Mesothelial cell of epicardium (in vitro differentiated cells): ENCODE measurements at places on chromosomes 4 and X.

DNA sequence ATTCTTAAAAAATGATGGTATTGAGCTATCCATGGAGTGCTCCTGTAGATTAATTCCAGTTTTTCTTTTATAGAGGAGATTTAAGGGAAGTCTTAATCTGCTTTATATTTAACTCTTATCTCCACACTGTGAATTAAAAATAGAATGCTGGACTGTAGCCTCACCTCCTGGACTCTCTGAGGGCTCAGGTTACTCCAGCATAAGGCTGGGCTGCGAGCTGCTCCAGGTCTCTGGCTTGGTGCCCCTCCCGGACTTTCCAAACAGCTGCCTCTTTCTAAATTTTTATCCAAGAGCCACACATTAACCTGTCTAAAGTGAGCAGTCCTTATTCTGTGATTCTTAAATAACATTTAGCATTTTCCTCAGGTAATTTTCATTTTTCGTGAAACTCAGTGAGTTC is 218.7 kb upstream of the JADE1 start:
- H3K4me1 ChIP-seq = peaks cover 14% of the 10 kb centered on the region
- H3K27ac ChIP-seq = peak overlapping the region; percentile 56
- no peak for DNase-seq
- no peak overlapping the region for H3K4me3 ChIP-seq
- no peaks in the 10 kb centered on the region for H3K27me3 ChIP-seq
- H3K36me3 ChIP-seq = peaks cover 10% of the 10 kb centered on the region

- DNase-seq = no peak
- H3K27ac ChIP-seq = no peak overlapping the region
- H3K36me3 ChIP-seq = peaks cover 19% of the 10 kb centered on the region
- no peak overlapping the region for H3K4me3 ChIP-seq
- peaks cover 14% of the 10 kb centered on the region for H3K4me1 ChIP-seq
These were observed 6.5 kb downstream of the RPL39 start for GRCh38 chrX:119784747-119785446.

DNA sequence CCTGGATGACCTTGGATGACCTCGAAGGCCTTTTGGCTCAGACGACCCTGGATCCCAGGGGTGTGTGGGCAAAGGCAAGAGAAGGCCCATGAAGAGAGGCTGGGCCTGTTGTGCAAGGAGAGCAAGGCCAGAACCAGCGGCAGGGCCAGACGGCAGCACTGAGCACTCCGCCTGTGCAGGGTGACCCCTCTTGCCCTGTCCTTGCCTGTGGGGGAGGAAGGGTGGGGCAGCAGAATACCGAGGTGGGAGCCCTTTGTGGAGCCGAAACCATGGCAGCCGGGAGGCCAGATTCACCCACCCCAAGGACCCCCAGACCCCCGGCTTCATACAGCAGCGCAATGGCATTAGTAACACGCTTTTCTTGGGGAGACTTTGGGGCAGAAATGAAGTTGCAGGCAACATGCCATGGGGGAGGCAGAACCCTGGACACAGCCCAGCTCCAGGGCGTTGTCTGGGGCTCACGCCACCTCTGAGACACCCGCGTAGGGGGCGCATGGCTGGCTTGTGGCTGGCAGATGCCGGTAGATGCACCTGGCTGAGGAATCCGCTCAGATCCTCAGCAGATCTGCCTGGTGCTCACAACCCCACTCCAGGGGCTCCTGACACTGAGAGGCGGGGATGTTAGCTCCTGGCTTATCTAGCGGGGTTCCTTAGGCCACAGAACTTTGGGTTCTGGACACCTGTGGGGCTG is 114.5 kb downstream of the FAM53A start:
- no peaks in the 10 kb centered on the region for H3K36me3 ChIP-seq
- H3K27me3 ChIP-seq = peaks cover 24% of the 10 kb centered on the region
- H3K27ac ChIP-seq = no peak overlapping the region
- H3K4me1 ChIP-seq = peaks cover 15% of the 10 kb centered on the region

GRCh38 chr4:102569200-102569599 is 68.0 kb downstream of the NFKB1 start:
- no peaks in the 10 kb centered on the region for H3K27me3 ChIP-seq
- H3K36me3 ChIP-seq = peaks cover 20% of the 10 kb centered on the region
- no peak for DNase-seq
- H3K4me3 ChIP-seq = no peak overlapping the region
- H3K4me1 ChIP-seq = peaks cover 7% of the 10 kb centered on the region

GRCh38 chr4:129145222-129145730 is 49.3 kb downstream of the C4orf33 start:
- peaks cover 9% of the 10 kb centered on the region for H3K4me1 ChIP-seq
- no peaks in the 10 kb centered on the region for H3K36me3 ChIP-seq
- no peak overlapping the region for H3K27ac ChIP-seq

DNA sequence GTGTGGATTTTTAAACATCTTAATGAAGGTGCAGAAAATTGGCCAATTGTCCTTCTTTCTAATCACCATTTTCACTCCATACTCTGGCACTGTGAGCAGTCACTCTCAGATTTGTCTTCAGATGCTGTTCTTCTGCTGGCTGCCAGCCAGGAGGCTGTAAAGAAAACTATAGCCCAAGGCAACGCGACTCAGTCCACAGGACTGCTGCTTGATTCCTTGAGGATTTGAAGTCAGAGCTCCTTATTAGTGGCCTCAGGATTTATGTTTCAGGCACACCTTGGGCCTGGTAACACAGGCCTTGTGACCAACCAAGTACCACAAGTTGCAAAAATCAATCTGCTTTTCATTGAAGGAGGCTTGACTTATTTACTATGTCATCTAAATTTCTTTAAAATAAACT is 342.6 kb downstream of the GPM6A start:
- DNase-seq = peak; percentile 43
- H3K4me3 ChIP-seq = no peak overlapping the region
- H3K27ac ChIP-seq = peak overlapping the region; percentile 83
- H3K27me3 ChIP-seq = no peaks in the 10 kb centered on the region
- H3K4me1 ChIP-seq = peaks cover 12% of the 10 kb centered on the region

- peaks cover 5% of the 10 kb centered on the region for H3K36me3 ChIP-seq
- peaks cover 21% of the 10 kb centered on the region for H3K4me1 ChIP-seq
- H3K27me3 ChIP-seq = no peaks in the 10 kb centered on the region
- H3K4me3 ChIP-seq = peak overlapping the region; percentile 90
These were observed 3.2 kb downstream of the DDX3X start for GRCh38 chrX:41337140-41337539.

GRCh38 chr4:26719954-26720552 is 136.2 kb downstream of the TBC1D19 start:
- no peak overlapping the region for H3K4me3 ChIP-seq
- no peaks in the 10 kb centered on the region for H3K4me1 ChIP-seq
- H3K27me3 ChIP-seq = no peaks in the 10 kb centered on the region
- DNase-seq = no peak
- H3K27ac ChIP-seq = no peak overlapping the region
- peaks cover 3% of the 10 kb centered on the region for H3K36me3 ChIP-seq

DNA sequence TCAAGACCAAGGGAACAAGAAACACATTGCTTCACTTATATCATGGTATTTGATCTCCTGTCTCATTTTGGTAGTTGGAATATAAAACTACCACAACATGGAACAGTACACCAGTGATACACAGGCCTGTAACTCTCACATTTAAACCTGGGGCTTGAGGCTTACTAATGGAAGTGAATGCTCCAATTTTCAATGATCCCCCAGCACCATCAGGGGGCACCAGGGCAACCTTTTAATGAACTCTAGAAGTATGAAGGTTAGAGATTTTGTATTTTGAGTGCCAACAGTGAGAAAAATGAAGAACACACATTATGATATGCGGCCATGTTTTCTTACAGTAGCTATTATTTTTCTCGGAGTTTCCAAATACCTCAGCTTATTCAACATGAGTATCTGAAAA is 50.7 kb downstream of the C4orf33 start:
- H3K36me3 ChIP-seq = no peaks in the 10 kb centered on the region
- H3K4me3 ChIP-seq = no peak overlapping the region
- H3K4me1 ChIP-seq = peaks cover 9% of the 10 kb centered on the region
- DNase-seq = no peak

GRCh38 chr4:101174679-101175345 is 172.5 kb downstream of the PPP3CA start:
- no peak overlapping the region for H3K27ac ChIP-seq
- peaks cover 4% of the 10 kb centered on the region for H3K4me1 ChIP-seq
- DNase-seq = no peak
- H3K4me3 ChIP-seq = no peak overlapping the region
- H3K36me3 ChIP-seq = no peaks in the 10 kb centered on the region
- no peaks in the 10 kb centered on the region for H3K27me3 ChIP-seq

- H3K27ac ChIP-seq = no peak overlapping the region
- no peaks in the 10 kb centered on the region for H3K36me3 ChIP-seq
- no peaks in the 10 kb centered on the region for H3K27me3 ChIP-seq
- H3K4me3 ChIP-seq = no peak overlapping the region
- H3K4me1 ChIP-seq = peaks cover 13% of the 10 kb centered on the region
These were observed 452.7 kb upstream of the HS3ST1 start for GRCh38 chr4:11881364-11881763.

- H3K27ac ChIP-seq = no peak overlapping the region
- H3K36me3 ChIP-seq = no peaks in the 10 kb centered on the region
- H3K4me1 ChIP-seq = no peaks in the 10 kb centered on the region
- H3K4me3 ChIP-seq = no peak overlapping the region
- DNase-seq = no peak
- no peaks in the 10 kb centered on the region for H3K27me3 ChIP-seq
These were observed 245.5 kb upstream of the SLC7A11 start for GRCh38 chr4:138487670-138488069.

DNA sequence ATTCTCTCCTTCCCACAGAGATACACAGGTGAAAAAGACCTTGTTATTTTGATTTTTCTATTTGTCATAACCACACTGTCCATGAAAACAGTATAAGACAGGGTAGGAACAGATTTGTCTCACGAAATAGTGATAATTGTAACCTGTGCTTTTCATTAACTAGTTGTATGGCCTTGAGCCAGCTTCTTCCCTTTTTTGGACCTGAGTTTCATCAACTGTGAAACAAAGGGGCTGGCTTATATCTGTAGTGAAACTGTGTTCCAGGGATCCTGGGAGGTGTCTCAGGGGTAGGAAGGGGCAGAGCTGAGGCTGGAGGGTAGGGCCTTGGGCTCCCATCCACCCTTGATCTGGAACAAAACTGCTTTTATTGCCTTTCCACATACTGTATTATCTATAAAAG is 50.9 kb downstream of the MED28 start:
- H3K4me1 ChIP-seq = no peaks in the 10 kb centered on the region
- no peak for DNase-seq
- peaks cover 9% of the 10 kb centered on the region for H3K27me3 ChIP-seq

DNA sequence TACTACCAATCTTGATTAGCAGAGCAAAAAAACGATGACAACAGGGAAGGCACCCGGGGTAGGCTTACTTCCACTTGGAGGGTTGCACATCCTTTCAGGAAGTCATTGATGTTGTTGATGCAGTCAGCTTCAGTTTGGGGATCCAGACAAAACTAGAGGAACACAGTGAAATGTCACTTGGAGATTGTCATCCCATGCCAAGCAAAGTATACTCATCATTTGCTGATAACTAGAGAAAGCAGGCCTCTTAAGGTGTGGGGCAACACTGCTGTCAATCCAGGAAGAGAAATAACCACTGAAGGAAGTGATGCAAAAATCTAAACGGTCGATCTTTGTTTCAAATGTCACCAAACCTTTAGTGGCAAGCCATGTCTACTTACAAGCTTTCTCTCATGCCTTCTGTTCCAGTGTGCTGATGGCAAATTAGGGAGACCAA is 1.4 kb downstream of the ARHGEF6 start:
- H3K27me3 ChIP-seq = peaks cover 2% of the 10 kb centered on the region
- H3K4me3 ChIP-seq = no peak overlapping the region
- no peaks in the 10 kb centered on the region for H3K36me3 ChIP-seq
- no peak for DNase-seq
- no peaks in the 10 kb centered on the region for H3K4me1 ChIP-seq

DNA sequence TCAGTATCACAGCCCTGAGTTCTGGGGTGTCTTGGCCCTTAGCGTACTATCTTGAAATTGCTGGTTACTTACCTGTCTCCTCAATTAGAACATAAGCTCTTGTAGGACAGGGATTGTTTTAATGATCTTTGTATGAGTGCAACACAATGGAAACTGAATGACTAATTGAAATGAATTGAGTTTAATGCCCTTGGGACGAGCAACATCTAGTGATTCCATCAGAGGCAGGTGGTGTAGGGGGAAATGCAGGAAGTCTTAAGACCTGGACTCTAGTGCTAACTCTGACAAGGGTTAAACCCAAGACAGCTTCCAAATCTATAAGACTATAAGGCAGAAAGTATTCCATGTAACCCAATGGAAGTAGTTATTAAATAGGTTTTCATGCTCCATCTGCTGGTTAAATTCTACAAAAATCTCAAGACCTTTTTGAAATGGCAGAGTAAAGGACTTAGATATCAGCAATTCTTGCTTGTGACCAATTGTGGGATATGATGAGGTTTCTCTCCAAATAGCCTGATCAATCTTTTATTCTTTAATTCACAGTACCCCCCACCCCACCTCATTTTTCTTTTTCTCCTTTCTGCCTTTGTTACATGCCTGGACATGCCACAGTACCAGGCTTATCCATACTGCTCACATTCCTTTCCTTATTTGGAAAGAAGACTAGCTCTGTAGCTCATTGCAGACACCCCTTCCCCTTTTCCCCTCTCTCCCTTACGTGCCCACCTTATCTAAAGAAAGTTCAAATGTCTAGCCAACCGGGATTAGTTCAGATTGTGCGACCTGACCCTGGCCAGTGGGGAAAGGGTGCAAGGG is 340.8 kb downstream of the PAPSS1 start:
- no peak overlapping the region for H3K4me3 ChIP-seq
- no peaks in the 10 kb centered on the region for H3K27me3 ChIP-seq
- peak overlapping the region; percentile 81 for H3K27ac ChIP-seq
- DNase-seq = no peak
- H3K36me3 ChIP-seq = peaks cover 8% of the 10 kb centered on the region

- no peaks in the 10 kb centered on the region for H3K36me3 ChIP-seq
- no peak overlapping the region for H3K27ac ChIP-seq
- peaks cover 10% of the 10 kb centered on the region for H3K4me1 ChIP-seq
- H3K4me3 ChIP-seq = no peak overlapping the region
These were observed 100.1 kb downstream of the REPS2 start for GRCh38 chrX:17046478-17047097.

DNA sequence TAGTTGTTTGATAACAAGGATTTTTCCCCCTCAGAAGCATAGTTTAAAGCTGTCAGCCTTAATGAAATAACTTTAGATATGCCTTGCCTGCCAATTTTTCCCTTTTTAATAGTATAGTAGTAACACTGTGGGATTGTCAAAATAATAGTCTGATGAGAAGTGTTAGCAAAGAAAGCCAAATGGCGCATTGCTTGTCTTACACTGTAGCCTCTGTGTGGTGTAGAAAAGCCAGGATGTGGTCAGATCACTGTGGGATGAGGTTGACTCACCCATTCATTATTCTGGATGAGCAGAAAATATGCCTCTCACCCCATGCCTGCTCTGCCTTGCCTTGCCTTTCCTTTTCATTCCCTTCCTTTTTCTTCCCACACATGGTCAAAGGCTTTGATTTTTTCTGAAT is 257.8 kb upstream of the NRK start:
- H3K36me3 ChIP-seq = no peaks in the 10 kb centered on the region
- no peak for DNase-seq
- H3K4me3 ChIP-seq = no peak overlapping the region
- H3K27ac ChIP-seq = no peak overlapping the region

DNA sequence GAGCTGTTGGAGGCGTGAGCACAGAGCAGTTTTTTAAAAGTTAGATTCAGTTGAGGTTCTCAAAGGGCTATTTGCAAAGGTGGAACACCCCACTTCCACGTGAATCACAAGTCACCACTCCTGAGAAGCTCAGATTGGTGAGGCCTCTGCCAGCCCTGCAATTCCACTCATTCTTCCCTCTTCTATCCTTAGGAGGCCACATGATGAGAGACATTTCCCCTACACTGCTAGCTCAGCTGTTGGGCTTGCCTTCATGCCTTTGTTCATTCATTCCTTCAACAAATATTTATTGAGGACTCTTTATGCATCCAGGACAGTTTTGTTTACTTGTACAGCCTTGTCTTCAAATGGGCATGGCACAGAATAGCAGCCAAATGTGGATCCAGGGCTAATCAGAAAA is 3.7 kb downstream of the SRPX2 start:
- no peaks in the 10 kb centered on the region for H3K27me3 ChIP-seq
- peaks cover 53% of the 10 kb centered on the region for H3K4me1 ChIP-seq
- H3K4me3 ChIP-seq = no peak overlapping the region
- H3K27ac ChIP-seq = peak overlapping the region; percentile 97
